Osteoblast (primary cell): ENCODE measurements at places on chromosomes 6 and 20. TPM values are rescaled to one million over a fixed set of nuclear protein-coding genes. Genes with fewer than 3 reads are reported as not detected.

The RFX6 gene
- total RNA-seq, result not detected in 2 replicates

The NHSL1 gene
- 6.2 and 6.9 TPM in 2 replicates for total RNA-seq

The CCN2 gene
- 221 and 272 TPM in 2 replicates for total RNA-seq

The C6orf15 gene
- total RNA-seq, result not detected in 2 replicates

The RPS6KA2 gene
- 112 and 113 TPM in 2 replicates for total RNA-seq

The BCAS4 gene
- 2.4 and 2.9 TPM in 2 replicates for total RNA-seq

The HAO1 gene
- not detected in 2 replicates for total RNA-seq

GRCh38 chr6:81906709-81907204, 154.3 kb upstream of the TENT5A start:
- no peaks in the 10 kb centered on the region for H3K36me3 ChIP-seq
- peak; percentile 36 for DNase-seq
- no peaks in the 10 kb centered on the region for H3K4me1 ChIP-seq
- H3K4me3 ChIP-seq, result no peak overlapping the region

GRCh38 chr6:2956930-2957685, 14.3 kb downstream of the SERPINB6 start:
- peaks cover 37% of the 10 kb centered on the region for H3K36me3 ChIP-seq
- H3K27me3 ChIP-seq, result no peaks in the 10 kb centered on the region
- peak; percentile 64 for DNase-seq
- H3K4me1 ChIP-seq, result peaks cover 37% of the 10 kb centered on the region

DNA sequence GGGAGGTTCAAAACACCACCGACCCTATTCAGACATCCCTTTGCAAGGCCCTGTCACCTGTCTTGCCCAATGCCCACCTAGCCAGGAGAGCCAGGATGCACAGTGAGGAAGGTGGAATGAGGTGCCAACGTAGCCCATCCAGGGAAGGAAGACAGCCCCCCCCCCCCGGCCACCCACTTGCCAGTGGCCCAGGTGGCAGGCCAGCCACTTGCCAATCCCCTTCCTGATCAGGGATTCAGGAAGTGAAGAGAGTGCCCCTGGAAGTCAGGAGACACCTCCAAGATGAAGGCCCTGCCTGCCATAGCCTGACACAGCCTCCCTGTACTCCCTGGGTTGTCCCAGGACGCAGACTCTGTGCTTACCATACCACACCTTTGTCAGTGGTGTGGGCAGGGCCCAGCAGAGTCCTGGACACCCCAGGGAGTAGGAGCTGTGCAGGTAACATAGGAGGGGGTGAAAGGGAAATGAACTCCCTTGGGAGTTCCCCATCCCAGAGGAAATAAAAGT, 54.7 kb downstream of the MRPL14 start:
- peak; percentile 72 for DNase-seq
- H3K4me3 ChIP-seq, result peak overlapping the region; percentile 71
- H3K36me3 ChIP-seq, result no peaks in the 10 kb centered on the region
- H3K27ac ChIP-seq, result peak overlapping the region; percentile 98

DNA sequence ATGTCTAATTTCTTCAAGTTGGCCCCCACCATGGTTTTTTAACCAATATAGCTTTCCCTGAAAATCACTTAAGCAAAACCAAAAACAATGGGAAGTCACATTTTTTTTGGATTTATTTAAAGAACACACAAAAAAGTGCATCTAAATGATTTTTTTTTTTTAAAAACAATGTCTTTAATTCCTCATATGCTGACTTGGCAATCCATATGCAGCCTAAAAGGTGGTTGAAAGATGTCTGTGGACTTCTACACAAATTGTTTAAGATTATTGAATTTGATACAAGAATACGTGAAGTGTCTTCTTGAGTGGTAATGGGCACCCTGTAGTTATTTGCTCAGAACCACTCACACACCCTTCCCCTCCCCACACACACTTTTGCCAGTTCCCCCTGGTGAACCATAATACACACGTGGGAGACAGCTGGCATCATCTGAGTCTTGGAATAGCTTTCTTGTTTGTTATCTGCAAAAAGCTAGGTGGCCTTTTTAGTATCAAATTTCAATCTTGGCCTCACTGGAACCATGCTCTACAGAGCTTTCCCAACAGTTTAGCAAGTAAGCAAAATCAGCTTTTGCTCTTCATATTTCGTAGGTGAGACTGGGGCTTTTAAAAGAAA, 60.9 kb upstream of the TULP1 start:
- H3K4me1 ChIP-seq, result no peaks in the 10 kb centered on the region
- no peak overlapping the region for H3K4me3 ChIP-seq
- DNase-seq, result no peak
- no peak overlapping the region for H3K27ac ChIP-seq

DNA sequence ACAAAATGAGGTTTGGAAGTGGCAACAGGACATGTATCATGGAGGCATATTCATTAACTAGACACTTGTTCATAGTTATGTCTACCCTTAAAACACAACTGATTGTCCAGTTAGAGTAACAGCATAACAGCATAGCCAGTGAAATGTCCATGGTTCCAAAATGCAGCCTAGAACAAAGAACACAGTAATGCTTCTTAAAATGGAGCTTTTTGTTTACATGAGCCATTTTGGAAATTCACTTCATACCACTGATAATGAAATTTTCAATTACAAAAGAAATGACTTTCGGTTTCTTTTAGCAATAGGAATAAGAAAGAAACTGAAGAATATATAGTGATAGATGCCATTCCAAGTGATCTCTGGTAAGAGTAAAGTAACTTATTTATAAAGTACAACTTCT, 111.1 kb upstream of the DST start:
- H3K27ac ChIP-seq, result no peak overlapping the region
- no peak overlapping the region for H3K4me3 ChIP-seq
- peaks cover 69% of the 10 kb centered on the region for H3K4me1 ChIP-seq
- no peaks in the 10 kb centered on the region for H3K36me3 ChIP-seq

DNA sequence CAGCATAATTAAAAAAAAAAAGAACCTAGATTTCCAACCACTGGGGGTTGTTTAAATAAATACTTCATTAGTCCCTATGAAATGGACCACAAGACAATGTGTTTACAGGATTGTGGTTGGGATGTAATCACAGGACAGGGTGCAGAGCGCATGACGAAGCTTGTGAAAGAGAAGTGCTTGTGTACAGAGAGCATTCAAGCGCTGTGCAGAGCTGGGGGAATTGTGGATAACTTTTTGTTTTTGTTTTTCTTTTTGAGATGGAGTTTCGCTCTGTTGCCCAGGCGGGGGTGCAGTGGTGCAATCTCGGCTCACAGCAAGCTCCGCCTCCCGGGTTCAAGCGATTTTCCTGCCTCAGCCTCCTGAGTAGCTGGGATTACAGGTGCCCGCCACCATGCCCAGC, 22.3 kb downstream of the LAMA5 start:
- H3K36me3 ChIP-seq, result no peaks in the 10 kb centered on the region
- H3K27ac ChIP-seq, result no peak overlapping the region
- H3K4me3 ChIP-seq, result no peak overlapping the region
- no peak for DNase-seq

- no peaks in the 10 kb centered on the region for H3K27me3 ChIP-seq
- no peaks in the 10 kb centered on the region for H3K36me3 ChIP-seq
- H3K4me1 ChIP-seq, result peaks cover 4% of the 10 kb centered on the region
- no peak overlapping the region for H3K27ac ChIP-seq
These were observed 126.1 kb upstream of the STXBP5 start for GRCh38 chr6:147078106-147078505.

DNA sequence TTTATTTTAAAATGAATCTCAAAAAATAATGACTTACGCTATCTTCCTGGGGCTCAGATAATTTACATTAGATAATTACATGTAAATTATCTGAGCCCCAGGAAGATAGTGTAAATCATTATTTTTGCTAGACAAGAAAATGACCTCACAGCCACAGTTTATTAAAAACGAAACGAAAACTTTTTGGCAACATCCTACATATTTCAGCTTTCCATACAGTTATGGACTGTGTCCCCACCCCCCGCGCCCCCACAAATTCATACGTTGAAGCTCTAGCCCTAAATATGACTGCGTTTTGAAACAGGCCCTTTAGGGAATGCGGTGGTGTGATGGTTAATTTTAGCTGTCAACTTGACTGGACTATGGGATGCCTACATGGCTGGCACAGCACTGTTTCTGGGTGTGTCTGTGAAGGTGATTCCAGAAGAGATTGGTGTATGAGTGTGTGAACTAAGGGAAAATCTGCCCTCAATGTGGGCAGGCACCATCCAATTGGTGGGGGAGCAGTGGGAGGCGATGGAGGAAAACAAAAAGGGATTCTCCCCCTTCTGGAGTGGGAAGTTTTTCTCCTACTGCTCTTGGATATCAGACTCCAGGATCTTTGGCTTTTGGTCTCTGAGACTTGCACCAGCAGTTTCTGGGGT, 52.6 kb downstream of the TRPC4AP start:
- H3K36me3 ChIP-seq, result peaks cover 40% of the 10 kb centered on the region
- H3K4me3 ChIP-seq, result no peak overlapping the region
- no peaks in the 10 kb centered on the region for H3K27me3 ChIP-seq
- no peaks in the 10 kb centered on the region for H3K4me1 ChIP-seq
- no peak overlapping the region for H3K27ac ChIP-seq

DNA sequence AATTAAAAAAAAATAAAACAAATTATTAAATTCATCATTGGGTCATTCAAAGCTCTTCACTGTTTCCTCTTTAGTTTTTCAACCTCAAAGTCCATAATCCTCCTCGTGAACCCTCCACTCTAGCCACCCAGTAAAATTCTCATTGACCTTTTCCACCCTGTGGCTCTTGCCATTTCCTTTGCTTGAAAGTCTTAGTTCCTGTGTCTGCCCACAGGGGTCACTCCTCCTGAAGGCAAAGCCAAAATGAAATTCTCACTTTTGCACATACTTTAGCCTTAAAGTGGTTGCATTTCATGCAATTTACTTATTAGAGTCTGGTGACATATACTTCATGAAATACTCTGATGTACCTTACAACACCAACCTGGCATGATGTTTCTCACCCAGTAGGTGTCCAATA, 263.7 kb downstream of the BMP2 start:
- H3K27me3 ChIP-seq, result no peaks in the 10 kb centered on the region
- DNase-seq, result no peak
- H3K4me1 ChIP-seq, result no peaks in the 10 kb centered on the region
- no peak overlapping the region for H3K4me3 ChIP-seq

- H3K4me3 ChIP-seq, result no peak overlapping the region
These were observed 597.9 kb downstream of the COL12A1 start for GRCh38 chr6:74607934-74608333.

DNA sequence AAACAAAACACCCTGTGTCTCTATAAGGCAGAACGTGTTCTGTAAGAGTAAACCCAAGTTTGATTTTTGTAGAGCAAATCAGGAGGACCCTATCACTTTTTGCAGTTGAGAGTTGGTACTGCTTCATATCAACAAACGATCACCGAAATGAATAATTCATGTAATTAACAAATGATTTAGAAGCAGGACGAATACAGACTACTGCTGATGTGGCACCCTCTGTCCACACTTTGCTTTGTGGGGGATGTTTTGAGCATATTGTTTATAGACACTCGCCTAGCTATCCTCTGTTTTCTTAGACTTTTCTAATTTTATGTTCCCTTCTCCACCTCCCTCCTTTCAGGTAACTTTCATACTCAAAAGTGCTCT, 1.5 kb downstream of the CD2AP start:
- no peaks in the 10 kb centered on the region for H3K36me3 ChIP-seq
- H3K4me1 ChIP-seq, result peaks cover 16% of the 10 kb centered on the region
- H3K4me3 ChIP-seq, result peak overlapping the region; percentile 89
- H3K27me3 ChIP-seq, result no peaks in the 10 kb centered on the region
- H3K27ac ChIP-seq, result peak overlapping the region; percentile 75

DNA sequence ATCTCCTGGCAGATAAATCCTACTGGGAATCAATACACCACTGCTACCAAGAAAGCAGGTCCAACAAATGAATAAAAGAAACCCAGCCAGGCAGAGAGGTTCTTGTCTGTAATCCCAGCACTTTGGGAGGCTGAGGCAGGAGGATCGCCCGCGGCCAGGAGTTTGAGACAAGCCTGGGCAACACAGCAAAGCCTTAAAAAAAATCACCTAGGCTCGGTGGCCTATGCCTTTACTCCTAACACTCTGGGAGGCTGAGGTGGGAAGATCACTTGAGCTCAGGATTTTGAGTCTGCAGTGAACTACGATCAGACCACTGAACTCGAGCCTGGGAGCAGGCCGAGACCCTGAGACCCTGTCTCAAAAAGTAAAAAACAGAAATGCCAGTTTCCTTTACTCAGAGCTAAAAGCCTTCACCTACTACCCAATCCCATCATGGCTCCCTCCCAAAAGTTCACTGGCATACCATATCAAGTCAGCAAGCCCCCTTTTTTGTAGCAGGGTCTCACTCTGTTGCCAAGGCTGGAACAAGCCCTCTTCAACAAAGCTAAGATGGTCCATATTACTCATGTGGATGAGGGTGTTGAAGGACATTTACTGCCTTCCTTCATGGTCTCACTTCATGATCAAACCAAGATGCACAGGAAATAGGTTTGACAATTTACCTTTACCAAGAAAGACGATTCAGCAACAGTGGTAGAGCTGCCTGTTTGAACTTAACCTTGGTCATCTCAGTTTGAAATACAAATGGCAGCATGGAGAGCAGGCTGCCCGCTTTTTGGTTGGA, 5.3 kb downstream of the SNX5 start:
- no peaks in the 10 kb centered on the region for H3K27me3 ChIP-seq
- no peak overlapping the region for H3K4me3 ChIP-seq
- H3K36me3 ChIP-seq, result peaks cover 11% of the 10 kb centered on the region
- H3K27ac ChIP-seq, result peak overlapping the region; percentile 54

GRCh38 chr20:24646321-24646720, 176.9 kb downstream of the SYNDIG1 start:
- no peak for DNase-seq
- H3K27ac ChIP-seq, result no peak overlapping the region
- no peaks in the 10 kb centered on the region for H3K27me3 ChIP-seq
- H3K4me3 ChIP-seq, result no peak overlapping the region
- no peaks in the 10 kb centered on the region for H3K36me3 ChIP-seq
- H3K4me1 ChIP-seq, result peaks cover 30% of the 10 kb centered on the region

DNA sequence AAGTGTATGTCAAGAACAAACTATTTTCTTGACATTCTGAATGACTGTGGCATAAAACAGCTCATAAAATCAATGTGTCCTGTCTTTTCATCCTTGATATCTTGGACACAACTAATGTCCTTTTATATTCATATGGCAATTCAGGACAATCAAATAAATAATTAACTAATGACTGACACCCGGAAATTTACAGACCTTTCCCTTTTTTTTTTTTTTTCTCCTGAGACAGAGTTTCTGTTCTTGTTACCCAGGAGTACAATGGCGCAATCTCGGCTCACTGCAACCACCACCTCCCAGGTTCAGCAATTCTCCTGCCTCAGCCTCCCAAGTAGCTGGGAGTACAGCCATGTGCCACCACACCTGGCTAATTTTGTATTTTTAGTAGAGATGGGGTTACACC, 107.1 kb upstream of the LGSN start:
- no peak overlapping the region for H3K4me3 ChIP-seq
- no peaks in the 10 kb centered on the region for H3K36me3 ChIP-seq
- no peaks in the 10 kb centered on the region for H3K4me1 ChIP-seq

- no peak for DNase-seq
- H3K36me3 ChIP-seq, result no peaks in the 10 kb centered on the region
- peaks cover 7% of the 10 kb centered on the region for H3K4me1 ChIP-seq
- peaks cover 4% of the 10 kb centered on the region for H3K27me3 ChIP-seq
- peak overlapping the region; percentile 93 for H3K27ac ChIP-seq
- H3K4me3 ChIP-seq, result peak overlapping the region; percentile 90
These were observed 1.4 kb downstream of the ELOVL5 start for GRCh38 chr6:53347250-53347920.

GRCh38 chr6:90274451-90275030, 22.1 kb downstream of the BACH2 start:
- H3K27me3 ChIP-seq, result peaks cover 21% of the 10 kb centered on the region
- no peak overlapping the region for H3K27ac ChIP-seq
- no peaks in the 10 kb centered on the region for H3K4me1 ChIP-seq
- H3K4me3 ChIP-seq, result no peak overlapping the region

GRCh38 chr20:1712634-1713624, 55.4 kb upstream of the SIRPG start:
- H3K36me3 ChIP-seq, result no peaks in the 10 kb centered on the region
- no peak for DNase-seq
- no peaks in the 10 kb centered on the region for H3K4me1 ChIP-seq
- peaks cover 35% of the 10 kb centered on the region for H3K27me3 ChIP-seq
- H3K4me3 ChIP-seq, result no peak overlapping the region
